ENCODE measurements at places on chromosomes 1 and 21. TPM values are rescaled to one million over a fixed set of nuclear protein-coding genes. Genes with fewer than 3 reads are reported as not detected.

TMPRSS15 gene
- not detected for total RNA-seq

HJV gene
- total RNA-seq, result not detected

IRF6 gene
- not detected for total RNA-seq

NOS1AP gene
- total RNA-seq, result 0.29 TPM

TRABD2B gene
- total RNA-seq, result not detected

AIM2 gene
- total RNA-seq, result 2.8 TPM

GPR52 gene
- not detected for total RNA-seq

SLC44A3 gene
- 0.18 TPM for total RNA-seq

RYR2 gene
- not detected for total RNA-seq

CYP2J2 gene
- 0.18 TPM for total RNA-seq

BOLA1 gene
- 12.2 TPM for total RNA-seq

RBM11 gene
- total RNA-seq, result not detected

BCAR3 gene
- 14.0 TPM for total RNA-seq

UBE4B gene
- total RNA-seq, result 30.7 TPM

ETV3L gene
- total RNA-seq, result not detected

FAM72B gene
- 2.3 TPM for total RNA-seq

C21orf58 gene
- total RNA-seq, result 5.7 TPM

CTTNBP2NL gene
- total RNA-seq, result 13.0 TPM

XCL1 gene
- total RNA-seq, result not detected

EMC1 gene
- 100 TPM for total RNA-seq

HSD11B1 gene
- 155 TPM for total RNA-seq

SYCP1 gene
- not detected for total RNA-seq

ADGRL2 gene
- total RNA-seq, result 2.5 TPM

CFAP141 gene
- not detected for total RNA-seq

AADACL3 gene
- total RNA-seq, result not detected

CD34 gene
- 0.86 TPM for total RNA-seq

OR2AK2 gene
- total RNA-seq, result not detected

FCN3 gene
- total RNA-seq, result not detected

MYOG gene
- total RNA-seq, result not detected

CSF3R gene
- not detected for total RNA-seq

NHLH1 gene
- not detected for total RNA-seq
